NCI-H82 (cell line): ENCODE measurements at places on chromosomes 6 and 20.

- DNase-seq = peak; percentile 64
Observed at GRCh38 chr20:5402903-5403531, 86.3 kb upstream of the PROKR2 start.

DNA sequence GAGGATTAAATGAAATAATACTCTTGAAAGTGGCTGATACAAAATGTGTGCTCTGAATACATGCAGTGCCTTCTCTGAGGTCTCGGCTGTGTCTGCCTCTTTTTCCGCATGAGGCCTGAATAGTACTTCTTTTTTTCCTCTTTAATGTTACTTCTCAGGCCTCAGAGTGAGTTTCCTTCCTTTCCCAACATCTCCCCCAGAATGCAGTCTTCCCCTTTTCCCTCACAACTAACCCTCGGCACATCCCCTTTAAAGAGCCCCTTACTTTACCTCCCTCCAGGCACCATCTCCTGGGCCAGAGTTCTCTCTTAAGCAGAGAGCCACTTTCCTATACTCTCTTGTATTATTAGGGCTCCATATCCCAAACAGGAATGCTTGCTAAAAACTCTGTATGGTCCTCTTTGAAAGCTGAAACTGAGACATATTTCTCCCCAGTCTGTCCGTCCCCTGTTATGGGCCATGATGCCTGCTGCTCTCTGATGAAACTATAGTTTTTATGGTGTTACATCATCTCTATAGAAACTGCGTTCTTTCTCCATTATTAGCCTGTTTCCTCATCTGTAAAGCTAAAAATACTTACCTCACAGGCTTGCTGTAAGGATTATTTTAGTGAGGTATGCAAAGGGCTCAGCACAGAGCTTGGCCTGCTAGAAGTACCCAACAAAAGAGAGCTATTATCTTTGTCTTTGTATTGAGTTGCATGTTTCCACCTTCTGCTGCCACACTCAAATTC lies 2.3 kb downstream of the PLAGL2 start:
- DNase-seq = no peak

DNA sequence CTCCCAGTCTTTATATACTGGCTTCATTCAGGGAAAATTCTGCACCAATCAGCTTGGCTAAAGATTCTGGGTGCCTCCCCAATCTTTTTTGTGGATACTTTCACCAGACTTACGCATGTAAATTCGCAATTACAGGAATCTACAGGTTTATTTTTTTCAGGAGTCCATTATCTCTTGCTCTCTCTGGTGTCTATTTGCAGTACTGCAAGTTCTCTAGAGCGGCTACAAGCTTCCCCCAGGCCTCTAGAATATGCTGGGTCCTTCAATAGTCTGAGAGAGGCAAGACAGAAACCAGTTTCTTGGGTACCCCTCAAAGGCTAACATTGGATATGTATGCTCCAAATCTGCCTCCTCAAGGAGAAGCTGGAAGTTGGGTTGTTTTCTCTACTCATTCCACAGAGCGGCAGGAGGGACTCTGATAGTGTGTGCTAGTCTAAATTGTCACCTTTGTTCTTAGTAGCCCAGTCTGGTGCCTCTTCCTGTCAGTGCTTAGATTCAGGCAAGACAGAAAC lies 58.5 kb downstream of the SUN5 start:
- DNase-seq = peak; percentile 21

DNA sequence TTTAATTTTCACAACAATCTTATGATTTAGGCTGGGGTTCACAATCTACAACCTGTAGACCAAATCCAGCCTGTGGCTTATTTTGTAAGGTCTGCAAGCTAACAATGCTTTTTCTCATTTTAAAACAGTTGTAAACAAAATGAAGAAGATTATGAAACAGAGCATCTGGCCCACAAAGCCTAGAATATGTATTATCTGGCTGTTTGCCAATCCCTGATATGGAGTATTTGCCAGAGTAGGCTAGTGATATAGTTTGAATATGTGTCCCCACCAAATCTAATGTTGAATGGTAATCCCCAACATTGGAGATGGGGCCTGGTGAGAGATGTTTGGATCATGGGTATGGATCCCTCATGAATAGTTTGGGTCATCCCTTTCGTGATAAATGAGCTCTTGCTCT lies 201.8 kb downstream of the DHX35 start:
- peak; percentile 26 for DNase-seq

DNA sequence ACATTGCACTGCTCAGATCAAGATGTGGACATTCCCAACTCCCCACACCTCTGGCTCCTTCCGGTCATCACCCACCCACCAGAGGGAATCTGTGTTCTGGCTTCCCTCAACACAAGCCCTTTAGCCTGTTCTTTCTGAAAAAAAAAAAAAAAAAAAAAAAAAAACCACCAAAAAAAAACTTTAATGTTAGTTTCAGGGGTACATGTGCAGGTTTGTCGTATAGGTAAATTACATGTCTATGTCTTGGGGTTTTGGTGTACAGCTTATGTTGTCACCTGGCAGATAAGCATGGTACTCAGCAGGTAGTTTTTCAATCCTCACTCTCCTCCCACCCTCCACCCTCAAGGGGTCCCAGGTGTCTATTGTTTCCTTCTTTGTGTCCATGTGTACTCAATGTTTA lies 135.8 kb upstream of the FOXA2 start:
- no peak for DNase-seq

GRCh38 chr20:63290677-63291472 lies 2.1 kb upstream of the COL20A1 start:
- peak; percentile 58 for DNase-seq

DNA sequence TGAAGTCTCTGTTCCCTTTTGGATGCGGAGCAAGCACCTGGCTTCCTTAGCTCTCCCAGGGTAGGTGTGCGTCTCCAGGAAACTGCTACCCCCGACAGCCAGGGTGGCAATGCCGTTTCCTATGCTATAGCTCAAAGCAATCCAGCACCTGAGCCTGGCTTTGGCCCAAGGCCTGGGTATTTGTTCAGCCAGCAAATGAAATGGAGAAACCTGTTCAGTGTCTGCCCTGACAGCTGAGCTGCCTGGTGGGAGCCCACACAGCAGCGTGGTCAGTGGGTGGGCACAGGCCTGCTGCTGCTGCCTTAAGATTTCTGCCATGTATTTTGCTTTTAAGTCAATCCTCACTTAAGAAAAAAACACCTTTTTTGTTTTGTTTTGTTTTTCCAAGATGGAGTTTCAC lies 13.7 kb downstream of the SPATA2 start:
- no peak for DNase-seq

DNA sequence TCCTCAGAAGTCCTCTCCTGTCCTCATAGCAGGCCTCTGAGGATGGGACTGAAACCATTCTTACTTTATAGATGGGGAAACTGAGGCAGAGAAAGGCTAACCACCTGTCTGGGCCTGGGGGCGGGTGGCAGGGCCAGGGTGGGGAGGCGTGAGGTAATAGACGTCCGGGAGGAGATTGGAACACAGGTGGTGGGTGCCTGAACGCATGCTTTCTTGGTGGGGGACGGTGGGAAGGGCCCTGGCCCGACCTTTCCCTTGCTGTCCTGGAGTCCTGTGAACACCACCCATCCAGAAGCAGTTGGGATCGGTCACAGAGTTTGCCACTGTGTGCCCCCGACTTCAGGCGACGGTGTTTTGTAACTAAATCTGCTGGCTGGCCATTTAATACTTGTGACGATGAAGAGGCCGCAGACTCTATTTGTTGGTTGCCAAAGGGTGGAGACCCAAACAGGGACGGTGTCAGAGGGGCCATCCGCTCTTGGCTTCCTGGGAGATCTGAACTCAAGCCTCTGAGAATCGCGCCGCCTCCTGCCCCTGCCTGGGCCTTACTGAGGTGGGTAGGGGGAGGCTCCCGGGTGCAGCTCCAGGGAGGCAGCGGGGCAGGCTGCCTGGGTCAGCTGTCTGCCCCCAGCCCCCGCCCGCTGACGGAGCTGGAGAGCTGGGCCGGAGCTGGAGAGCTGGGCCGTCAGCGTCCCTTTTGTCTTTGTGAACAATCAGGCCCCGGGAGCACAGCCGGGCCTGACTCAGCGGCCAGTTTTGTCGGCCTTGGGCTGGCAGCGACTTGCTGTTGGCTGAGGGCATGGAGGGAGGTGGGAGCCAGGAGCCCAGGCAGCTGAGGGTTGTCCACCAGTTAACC lies 4.1 kb downstream of the RBM38 start:
- no peak for DNase-seq

GRCh38 chr6:75102301-75102700 lies 103.6 kb downstream of the COL12A1 start:
- no peak for DNase-seq

GRCh38 chr6:13355043-13355945 lies 27.0 kb upstream of the TBC1D7 start:
- DNase-seq = no peak

GRCh38 chr20:24585796-24586522 lies 116.5 kb downstream of the SYNDIG1 start:
- DNase-seq = no peak

DNA sequence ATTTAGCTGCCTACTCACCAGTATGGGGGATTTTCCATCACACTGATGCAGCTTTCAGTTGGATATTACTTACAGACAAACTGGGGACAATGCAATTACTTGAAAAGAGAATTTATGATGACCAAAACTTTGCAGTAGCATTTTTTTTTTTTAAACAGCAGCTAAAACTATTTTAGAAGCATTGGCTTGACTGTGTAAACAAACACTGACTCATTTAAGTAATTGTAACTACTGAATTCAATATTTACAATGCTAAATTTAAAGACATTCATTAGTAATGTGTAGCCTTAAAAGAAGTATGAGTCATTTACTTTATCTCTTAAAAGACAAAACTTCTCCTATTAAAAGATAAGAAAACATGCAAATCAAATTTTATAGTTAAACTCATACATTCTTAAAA lies 295.9 kb upstream of the FERMT1 start:
- DNase-seq = no peak

GRCh38 chr6:166244353-166245045 lies 63.7 kb downstream of the PRR18 start:
- no peak for DNase-seq

DNA sequence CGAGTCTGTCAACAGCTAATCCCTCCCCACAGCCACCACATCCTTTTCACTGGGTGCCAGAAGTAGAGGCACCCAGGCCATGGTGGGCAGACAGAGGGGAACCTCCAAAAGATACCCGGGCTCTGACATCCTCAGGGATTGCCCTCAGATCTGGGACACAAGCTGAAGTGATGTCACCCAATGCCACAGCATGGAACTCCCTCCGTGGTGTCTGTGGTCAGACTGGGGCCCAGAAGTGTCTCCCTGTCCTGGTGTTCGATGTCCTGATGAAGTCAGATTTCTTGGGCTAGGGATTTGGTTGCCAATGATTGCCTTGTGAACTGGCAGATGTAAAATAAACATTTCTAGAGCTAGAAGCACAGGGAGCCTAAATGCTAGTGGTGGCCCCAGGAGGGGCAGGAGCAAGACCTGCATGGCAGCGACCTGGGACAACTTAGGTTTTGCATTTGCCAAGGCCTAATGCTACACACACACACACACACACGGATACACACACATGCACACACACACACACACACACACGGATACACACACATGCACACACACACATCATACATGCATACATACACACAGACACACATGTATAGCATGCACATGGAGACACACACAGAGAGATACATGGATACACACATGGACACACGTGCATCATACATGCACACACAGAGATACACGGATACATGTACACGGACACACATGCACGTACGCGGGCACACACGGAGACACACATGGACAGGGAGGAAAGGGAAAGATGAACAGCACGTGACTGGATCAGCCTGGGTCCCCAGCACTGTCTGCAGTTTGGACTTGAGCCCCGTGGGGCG lies 221.0 kb downstream of the NFATC2 start:
- no peak for DNase-seq

GRCh38 chr6:90375681-90376439 lies 79.2 kb upstream of the BACH2 start:
- DNase-seq = no peak

DNA sequence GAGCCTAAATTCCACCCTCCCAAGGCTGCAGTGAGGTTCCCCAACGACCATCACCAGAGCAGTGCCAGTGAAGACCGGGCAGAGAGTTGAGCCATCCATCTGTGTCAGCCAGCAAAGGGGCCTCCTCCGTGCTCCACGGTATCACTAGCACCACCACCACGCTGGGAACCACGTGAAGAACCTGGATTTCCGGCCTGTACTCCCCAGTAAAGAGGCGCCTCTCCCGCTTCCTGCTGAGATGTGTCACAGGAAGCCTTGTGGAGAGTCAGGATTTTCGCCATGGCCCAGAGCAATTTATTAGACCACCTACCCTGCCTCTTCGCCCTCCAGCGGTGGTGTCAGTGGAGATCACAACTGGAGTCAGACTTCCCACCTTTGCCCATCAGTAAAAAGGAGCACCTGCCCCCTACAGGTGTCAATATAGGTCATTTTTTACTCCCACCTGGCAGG lies 28.8 kb downstream of the CPXM1 start:
- DNase-seq = no peak

GRCh38 chr6:9250852-9251251 lies 815.5 kb upstream of the SLC35B3 start:
- peak; percentile 92 for DNase-seq

DNA sequence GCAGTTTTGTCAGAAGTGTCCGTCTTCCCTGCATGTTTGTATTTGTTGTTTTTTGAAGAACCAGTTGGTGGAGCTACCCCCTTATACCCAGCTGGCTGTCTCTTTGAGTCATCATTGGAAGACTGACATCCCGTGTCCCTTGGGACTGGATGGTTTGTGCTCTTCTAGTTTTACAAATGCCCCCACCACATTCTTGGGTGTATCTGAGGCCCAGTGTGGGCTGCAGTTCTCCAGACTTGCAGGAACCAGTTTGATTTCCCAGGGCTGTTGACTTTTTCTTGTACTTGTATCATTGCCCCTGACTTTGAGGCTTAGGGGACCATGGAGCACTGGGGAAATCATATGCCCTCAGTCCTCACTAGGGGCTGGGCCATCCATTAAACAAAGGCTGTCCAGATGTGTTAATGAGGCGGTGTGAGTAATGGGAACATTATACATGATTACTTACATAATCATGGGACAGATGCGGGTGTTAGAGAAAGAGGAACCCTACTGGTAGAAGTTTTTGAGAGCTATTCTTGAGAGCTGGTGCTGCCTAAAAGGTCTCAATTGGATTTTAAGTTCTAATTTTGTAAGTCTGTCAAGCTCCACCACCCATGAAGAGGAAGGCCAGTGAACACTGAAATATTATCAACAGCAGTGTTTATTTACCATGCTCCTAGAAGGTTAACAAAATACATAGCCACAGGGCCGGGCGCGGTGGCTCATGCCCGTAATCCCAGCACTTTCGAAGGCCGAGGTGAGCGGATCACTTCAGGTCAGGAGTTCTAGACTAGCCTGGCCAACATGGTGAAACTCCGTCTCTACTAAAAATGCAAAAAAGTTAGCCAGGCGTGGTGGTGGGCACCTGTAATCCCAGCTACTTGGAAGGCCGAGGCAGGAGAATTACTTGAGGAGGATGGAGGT lies 8.5 kb downstream of the JARID2 start:
- DNase-seq = peak; percentile 64
